Smooth muscle cell of trachea (primary cell): ENCODE measurements at places on chromosomes 5 and 9. TPM values are rescaled to one million over a fixed set of nuclear protein-coding genes. Genes with fewer than 3 reads are reported as not detected.

TPPP gene
- 0.15 and 0.66 TPM in 2 replicates for total RNA-seq

IL5 gene
- not detected in 2 replicates for total RNA-seq

FAM163B gene
- not detected in 2 replicates for total RNA-seq

ANAPC2 gene
- total RNA-seq, result 28.0 and 31.0 TPM in 2 replicates

HAVCR1 gene
- 0.17 TPM in 1 of 2 replicates, not detected in the other for total RNA-seq

BARHL1 gene
- not detected in 2 replicates for total RNA-seq

VPS13A gene
- 34.1 and 50.9 TPM in 2 replicates for total RNA-seq

ZDHHC21 gene
- 5.8 and 10.0 TPM in 2 replicates for total RNA-seq

SLC24A2 gene
- not detected in 2 replicates for total RNA-seq

MAMDC2 gene
- total RNA-seq, result 3.2 and 3.8 TPM in 2 replicates

CSF2 gene
- 0.17 TPM in 1 of 2 replicates, not detected in the other for total RNA-seq

FOXB2 gene
- not detected in 2 replicates for total RNA-seq

SCAI gene
- total RNA-seq, result 18.5 and 27.2 TPM in 2 replicates

SLC22A4 gene
- total RNA-seq, result 2.2 and 3.0 TPM in 2 replicates

LRRC70 gene
- 0.50 and 1.3 TPM in 2 replicates for total RNA-seq

ARHGEF28 gene
- total RNA-seq, result 19.0 and 32.6 TPM in 2 replicates

ZNF618 gene
- total RNA-seq, result 10.4 and 12.9 TPM in 2 replicates

DMRT3 gene
- not detected in 2 replicates for total RNA-seq

PCDHGA7 gene
- 5.4 and 8.4 TPM in 2 replicates for total RNA-seq

WNT8A gene
- not detected in 2 replicates for total RNA-seq

SLCO6A1 gene
- total RNA-seq, result not detected in 2 replicates

HCN1 gene
- not detected in 2 replicates for total RNA-seq

OR1Q1 gene
- not detected in 2 replicates for total RNA-seq

CDHR2 gene
- total RNA-seq, result under 0.01 TPM in 2 replicates

PWWP2A gene
- total RNA-seq, result 18.7 and 20.5 TPM in 2 replicates

PAEP gene
- total RNA-seq, result not detected in 2 replicates

ADAMTS12 gene
- 8.9 and 12.1 TPM in 2 replicates for total RNA-seq

FAM81B gene
- total RNA-seq, result not detected in 2 replicates

ATP6V1G1 gene
- total RNA-seq, result 97.1 and 106 TPM in 2 replicates

PCDHGB3 gene
- total RNA-seq, result 7.1 and 9.4 TPM in 2 replicates

IRF1 gene
- total RNA-seq, result 15.3 and 23.3 TPM in 2 replicates

FRRS1L gene
- total RNA-seq, result under 0.01 and 0.50 TPM in 2 replicates

BRINP1 gene
- under 0.01 TPM in 2 replicates for total RNA-seq

C5orf58 gene
- not detected in 2 replicates for total RNA-seq

PGM5 gene
- 88.8 and 110 TPM in 2 replicates for total RNA-seq

STPG3 gene
- 0.66 TPM in 1 of 2 replicates, not detected in the other for total RNA-seq

SLC6A7 gene
- not detected in 2 replicates for total RNA-seq

PPP6C gene
- total RNA-seq, result 12.1 and 15.6 TPM in 2 replicates

TAS2R1 gene
- total RNA-seq, result not detected in 2 replicates

MAMDC4 gene
- total RNA-seq, result 1.3 and 5.5 TPM in 2 replicates
